ENCODE measurements at places on chromosomes 6 and 20.

DNA sequence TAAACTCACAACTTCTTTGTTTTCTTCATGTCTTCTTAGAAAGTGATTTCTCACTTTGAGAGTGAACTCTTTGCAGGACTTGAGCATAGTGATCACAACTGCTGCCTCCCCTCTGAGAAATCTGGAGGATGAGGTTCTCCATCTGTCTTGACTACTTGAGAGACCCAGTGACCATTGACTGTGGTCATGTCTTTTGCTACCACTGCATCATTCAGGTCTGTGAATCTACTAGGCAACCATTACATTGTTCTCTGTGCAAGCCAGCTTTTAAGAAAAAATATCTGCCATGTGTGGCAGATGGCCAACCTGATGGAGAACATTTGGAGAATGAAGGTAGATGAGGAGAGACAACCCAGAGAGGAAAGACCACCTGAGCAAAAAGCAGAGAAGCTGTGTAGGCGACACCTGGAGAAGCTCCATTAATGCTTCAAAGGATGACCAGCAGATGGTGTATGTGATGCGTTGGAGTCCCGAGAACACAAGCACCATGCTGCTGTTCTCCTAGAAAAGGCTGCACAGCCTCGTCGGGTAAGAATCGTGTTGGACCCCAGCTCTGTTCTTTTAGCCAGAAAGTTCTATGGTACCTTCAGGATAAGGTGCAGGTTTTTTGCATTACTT is 25.1 kb upstream of the TRIM26 start:
- DNase-seq: no peak

GRCh38 chr20:57622579-57623381 is 2.6 kb upstream of the ZBP1 start:
- no peak for DNase-seq

GRCh38 chr6:163861627-163862026 is 447.1 kb downstream of the QKI start:
- no peak for DNase-seq

DNA sequence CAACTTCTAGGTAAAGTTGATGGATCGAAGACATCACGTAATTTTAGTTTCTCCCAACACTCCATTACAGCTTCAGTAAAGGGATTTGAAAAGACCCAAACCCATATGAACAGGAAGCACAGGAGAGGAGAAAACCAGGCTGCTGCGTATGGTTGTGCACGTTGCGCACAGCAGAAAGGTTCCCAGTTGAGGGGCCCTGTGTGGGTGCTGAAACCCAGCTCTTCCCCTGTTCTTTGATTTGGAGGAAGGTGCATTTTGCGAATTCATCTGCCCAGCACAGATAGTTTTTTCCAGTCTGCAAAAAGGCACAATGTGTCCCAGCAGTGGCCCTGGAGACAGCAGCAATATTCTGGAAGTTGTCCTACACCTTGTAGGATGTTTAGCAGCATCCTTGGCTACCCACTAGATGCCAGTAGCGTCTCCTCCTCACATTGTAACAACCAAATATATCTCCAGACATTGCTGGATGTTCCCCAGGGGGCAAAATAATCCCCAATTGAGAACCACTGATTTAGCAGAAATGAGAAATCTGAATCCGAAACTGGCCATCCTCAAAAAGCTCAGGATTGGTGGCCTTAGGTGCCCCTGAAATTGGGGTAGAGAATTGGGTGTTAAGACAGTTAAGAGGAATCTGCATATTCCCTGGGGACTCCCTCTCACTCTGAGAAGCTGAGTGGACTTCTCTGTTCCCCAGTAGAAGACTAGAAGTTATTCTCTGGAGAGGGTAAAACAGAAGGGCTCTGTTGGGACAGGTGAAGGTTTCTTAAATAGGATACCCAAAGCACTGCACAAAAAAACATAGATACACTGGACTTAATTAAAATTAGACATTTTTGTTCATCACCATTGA is 12.2 kb downstream of the SUN5 start:
- no peak for DNase-seq

Measured in AG04449 (cell line).